Activated naive CD4-positive, alpha-beta T cell treated with anti-CD3 and anti-CD28 coated beads for 36 hours (primary cell): ENCODE measurements at places on chromosomes 11 and 22. TPM values are rescaled to one million over a fixed set of nuclear protein-coding genes. Genes with fewer than 3 reads are reported as not detected.

DNA sequence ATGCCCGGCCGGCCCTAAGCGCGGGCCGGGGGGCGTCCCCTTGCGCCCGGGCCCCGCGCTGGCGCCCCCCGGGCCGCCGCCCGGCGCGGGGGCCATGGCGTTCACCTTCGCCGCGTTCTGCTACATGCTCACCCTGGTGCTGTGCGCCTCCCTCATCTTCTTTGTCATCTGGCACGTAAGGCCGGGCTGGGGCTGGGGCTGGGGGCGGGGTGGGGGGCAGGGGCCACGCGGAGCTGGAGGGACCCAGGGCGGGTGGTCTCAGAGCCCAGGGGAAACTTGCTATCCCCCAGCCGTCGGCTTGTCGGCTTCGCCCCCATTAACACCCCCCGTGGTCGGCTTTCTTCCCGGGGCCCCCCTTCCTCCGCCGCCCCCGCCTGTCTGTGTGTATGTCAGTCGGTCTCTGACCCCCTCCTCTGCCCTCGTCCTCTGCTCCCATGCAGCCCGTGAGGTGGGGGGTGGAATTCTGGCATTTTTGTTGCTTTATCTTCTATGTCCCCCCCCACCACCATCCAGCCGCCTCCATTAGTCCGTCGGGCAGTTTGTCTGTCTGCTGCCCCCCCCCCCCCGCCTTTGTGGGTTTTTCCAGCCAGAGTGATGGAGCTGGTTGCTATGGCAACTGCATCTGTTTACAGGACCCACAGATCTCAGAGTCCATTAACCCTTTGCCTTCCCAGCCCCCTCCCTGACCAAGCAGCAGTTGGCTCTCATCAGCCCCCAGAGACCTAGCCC is 552 bp downstream of the CNIH2 start:
- H3K27me3 ChIP-seq: no peaks in the 10 kb centered on the region
- peaks cover 22% of the 10 kb centered on the region for H3K4me1 ChIP-seq
- peaks cover 5% of the 10 kb centered on the region for H3K36me3 ChIP-seq
- no peak for DNase-seq
- H3K27ac ChIP-seq: no peak overlapping the region

DNA sequence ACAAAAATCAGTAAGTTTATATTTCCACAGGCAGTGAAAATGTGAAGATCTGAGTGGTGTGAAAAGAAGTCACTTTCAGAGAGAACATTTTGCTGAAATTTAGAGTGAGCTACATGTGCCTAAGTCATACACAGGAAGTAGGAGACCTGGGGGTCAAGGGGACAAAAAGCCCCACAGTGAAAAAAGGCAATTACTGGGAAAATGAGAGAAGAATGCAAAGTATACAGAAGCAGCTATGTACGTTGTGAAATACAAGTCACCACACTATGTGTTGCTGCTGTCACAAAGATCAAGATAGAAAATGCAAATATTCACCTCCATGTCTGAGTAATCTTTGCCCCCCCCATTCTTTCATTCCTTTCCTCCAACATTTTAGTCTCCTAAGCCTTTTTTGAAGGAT is 21.6 kb upstream of the SESN3 start:
- H3K4me1 ChIP-seq: peaks cover 59% of the 10 kb centered on the region
- H3K4me3 ChIP-seq: no peak overlapping the region
- H3K27me3 ChIP-seq: no peaks in the 10 kb centered on the region
- DNase-seq: no peak

- H3K4me3 ChIP-seq: no peak overlapping the region
- no peak for DNase-seq
- H3K4me1 ChIP-seq: peaks cover 3% of the 10 kb centered on the region
- H3K36me3 ChIP-seq: peaks cover 19% of the 10 kb centered on the region
- H3K27ac ChIP-seq: no peak overlapping the region
- H3K27me3 ChIP-seq: no peaks in the 10 kb centered on the region
Observed at GRCh38 chr22:25475257-25476022, 89.0 kb upstream of the GRK3 start.

DNA sequence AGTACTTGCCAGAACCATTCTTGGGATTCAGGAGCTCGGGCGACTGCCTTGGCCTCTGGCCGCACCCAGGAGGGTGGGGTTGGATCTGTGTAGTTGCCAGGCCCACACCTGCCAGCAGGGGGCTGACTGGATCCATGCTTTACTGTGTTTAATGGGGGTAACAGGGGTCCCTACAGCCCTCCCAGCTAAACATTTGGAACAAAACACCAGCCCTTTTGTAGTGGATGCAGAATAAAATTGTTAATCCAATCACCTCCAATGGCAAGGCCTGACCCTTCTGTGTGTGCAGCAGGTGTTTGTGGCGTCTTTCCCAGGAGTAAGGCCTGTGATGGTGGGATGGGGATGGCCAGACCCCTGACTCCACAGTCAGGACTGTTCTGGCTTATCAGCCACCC is 22.5 kb downstream of the SUN2 start:
- peaks cover 30% of the 10 kb centered on the region for H3K4me1 ChIP-seq
- peaks cover 28% of the 10 kb centered on the region for H3K36me3 ChIP-seq
- no peak overlapping the region for H3K4me3 ChIP-seq
- H3K27me3 ChIP-seq: no peaks in the 10 kb centered on the region
- DNase-seq: peak; percentile 65
- H3K27ac ChIP-seq: peak overlapping the region; percentile 59

DNA sequence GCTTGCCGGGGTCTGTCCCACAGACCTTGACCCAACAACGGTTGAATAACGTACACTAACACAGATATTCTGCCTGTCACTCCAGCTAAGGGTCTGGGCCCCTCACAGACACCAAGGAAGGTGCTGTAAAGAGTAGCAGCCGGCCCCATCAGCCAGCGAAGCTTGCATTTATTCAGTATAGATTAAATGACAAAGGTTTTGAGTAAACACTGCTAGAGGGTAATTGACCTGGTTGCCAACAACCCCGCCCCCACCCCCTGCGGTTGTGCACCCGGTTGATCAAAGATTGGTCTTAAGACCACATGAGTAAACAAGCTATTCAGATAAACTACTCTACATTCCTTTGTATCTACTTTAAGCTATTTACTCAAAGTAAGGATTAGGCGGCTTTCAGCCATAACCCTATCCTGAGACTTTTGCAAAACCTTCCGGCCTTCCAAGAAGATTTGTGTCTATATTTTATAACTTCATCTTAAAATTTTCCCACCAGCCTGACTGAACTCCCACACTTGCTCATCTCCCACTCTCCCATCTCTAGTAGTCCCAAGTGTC is 4.8 kb upstream of the CKAP5 start:
- H3K4me1 ChIP-seq: no peaks in the 10 kb centered on the region
- H3K27ac ChIP-seq: no peak overlapping the region
- H3K27me3 ChIP-seq: no peaks in the 10 kb centered on the region
- no peak overlapping the region for H3K4me3 ChIP-seq
- H3K36me3 ChIP-seq: no peaks in the 10 kb centered on the region

GRCh38 chr11:43285826-43286225 is 26.0 kb upstream of the API5 start:
- no peak overlapping the region for H3K4me3 ChIP-seq
- no peaks in the 10 kb centered on the region for H3K36me3 ChIP-seq
- no peak for DNase-seq
- H3K27ac ChIP-seq: no peak overlapping the region
- peaks cover 4% of the 10 kb centered on the region for H3K27me3 ChIP-seq

GRCh38 chr11:31106968-31107576 is 262.5 kb downstream of the DCDC1 start:
- H3K27me3 ChIP-seq: peaks cover 2% of the 10 kb centered on the region
- no peak overlapping the region for H3K27ac ChIP-seq
- H3K4me1 ChIP-seq: no peaks in the 10 kb centered on the region
- H3K36me3 ChIP-seq: no peaks in the 10 kb centered on the region
- peak; percentile 75 for DNase-seq

OR52E8 gene
- total RNA-seq: not detected

NCAM1 gene
- not detected for total RNA-seq

FAM83F gene
- total RNA-seq: 1.8 TPM

SLC29A2 gene
- 7.4 TPM for total RNA-seq

LAYN gene
- 3.5 TPM for total RNA-seq
